Stimulated activated CD8-positive, alpha-beta memory T cell treated with anti-CD3 and anti-CD28 coated beads, Interleukin-15, amount 100 ng/mL, for 24 hours (primary cell): ENCODE measurements at places on chromosomes 5 and 9.

- DNase-seq, result no peak
These were observed 1.1 kb downstream of the EPB41L4B start for GRCh38 chr9:109319626-109320241.

GRCh38 chr5:116970318-116970717 is 395.7 kb upstream of the SEMA6A start:
- no peak for DNase-seq

- no peak for DNase-seq
These were observed 175.0 kb downstream of the AUH start for GRCh38 chr9:91186632-91187108.

- DNase-seq, result no peak
These were observed 71.1 kb upstream of the SH3PXD2B start for GRCh38 chr5:172525307-172525995.

- no peak for DNase-seq
These were observed 24.0 kb upstream of the KLF9 start for GRCh38 chr9:70438341-70438928.

DNA sequence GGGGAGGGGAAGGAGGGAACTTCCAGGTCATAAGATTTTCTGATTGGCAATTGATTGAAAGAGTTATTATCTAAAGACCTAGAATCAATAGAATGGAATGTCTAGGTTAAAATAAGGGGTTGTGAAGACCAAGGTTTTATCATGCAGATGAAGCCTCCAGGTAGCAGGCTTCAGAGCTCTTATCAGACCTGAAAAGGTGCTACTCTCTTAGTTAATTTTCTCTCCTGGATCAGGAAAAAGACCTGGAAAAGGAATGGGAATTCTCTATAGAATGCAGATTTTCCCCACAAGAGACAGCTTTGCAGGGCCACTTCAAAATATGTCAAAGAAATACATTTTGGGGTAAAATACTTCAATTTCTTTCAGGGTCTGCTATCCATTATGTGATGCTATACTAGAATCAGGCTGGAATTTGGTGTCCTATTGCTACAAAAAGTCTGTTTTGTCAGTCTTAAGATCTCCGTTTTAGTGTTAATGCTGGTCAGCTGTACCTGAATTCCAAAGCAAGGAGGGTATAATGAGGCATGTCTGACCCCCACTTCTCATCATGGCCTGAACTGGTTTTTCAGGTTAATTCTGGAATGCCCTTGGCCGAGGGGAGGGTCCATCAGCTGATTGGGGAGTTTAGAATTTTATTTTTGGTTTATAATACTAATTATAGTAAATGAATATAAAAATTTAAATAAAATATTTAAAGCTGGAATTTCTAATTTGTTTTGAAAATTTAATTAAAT is 16.6 kb upstream of the STOM start:
- DNase-seq, result no peak

DNA sequence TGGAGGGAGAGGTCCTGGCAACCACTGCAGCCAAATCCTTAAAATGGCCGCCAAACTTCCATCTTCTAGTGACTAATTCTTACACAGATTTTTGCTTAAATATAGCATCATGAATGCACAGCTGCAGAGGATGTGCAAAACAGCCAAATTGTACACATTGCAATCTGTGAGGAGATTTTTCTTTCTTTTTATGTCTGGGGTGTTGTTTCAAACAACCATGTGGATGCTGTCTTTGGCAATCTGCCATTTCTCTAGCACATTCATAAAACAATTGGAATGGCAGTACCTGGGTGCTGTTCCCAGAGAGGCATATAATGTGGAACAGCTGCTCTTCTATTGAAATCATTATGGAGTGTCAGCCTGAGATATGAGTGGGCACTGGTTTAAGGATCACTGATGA is 1082.9 kb upstream of the SEMA6A start:
- no peak for DNase-seq

DNA sequence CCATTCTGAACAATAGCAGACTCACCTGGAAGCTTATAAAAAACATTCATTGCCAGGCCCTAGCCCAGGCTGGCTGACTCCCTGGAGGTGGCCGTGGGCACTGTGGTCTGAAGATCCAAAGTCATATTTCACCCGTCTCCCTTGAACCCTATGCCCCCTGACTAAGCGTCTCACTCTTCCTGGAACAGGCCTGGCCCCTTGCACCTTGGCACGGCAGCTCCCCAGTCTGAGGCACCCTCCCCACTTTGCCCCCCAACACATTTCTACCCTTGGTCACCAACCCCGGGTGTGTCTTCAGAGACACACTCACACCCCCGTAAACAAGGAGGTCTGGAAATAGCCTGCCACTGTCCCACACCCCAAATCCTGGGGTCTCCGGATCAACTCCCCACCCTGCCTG is 68.6 kb upstream of the LMX1B start:
- no peak for DNase-seq

DNA sequence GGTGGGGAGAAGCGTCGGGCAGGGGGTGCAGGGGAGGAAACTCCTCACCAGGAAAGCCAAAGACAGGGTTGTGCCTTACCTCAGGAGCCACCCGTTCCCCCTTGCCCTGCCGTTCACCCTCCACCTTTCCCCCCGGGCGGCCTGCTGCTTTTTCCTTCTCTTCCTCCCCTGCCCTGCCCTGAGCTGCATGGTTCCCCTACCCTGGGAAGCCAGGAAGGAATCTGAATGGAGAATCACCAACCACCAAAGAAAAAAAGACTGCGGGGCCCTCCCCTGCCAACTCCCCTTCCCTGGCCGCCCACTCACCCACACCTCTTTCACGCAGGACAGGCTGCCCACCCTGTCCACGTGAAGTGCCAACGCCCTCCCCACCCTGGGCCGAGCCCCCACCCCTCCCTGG is 820 bp upstream of the NFX1 start:
- DNase-seq, result no peak

DNA sequence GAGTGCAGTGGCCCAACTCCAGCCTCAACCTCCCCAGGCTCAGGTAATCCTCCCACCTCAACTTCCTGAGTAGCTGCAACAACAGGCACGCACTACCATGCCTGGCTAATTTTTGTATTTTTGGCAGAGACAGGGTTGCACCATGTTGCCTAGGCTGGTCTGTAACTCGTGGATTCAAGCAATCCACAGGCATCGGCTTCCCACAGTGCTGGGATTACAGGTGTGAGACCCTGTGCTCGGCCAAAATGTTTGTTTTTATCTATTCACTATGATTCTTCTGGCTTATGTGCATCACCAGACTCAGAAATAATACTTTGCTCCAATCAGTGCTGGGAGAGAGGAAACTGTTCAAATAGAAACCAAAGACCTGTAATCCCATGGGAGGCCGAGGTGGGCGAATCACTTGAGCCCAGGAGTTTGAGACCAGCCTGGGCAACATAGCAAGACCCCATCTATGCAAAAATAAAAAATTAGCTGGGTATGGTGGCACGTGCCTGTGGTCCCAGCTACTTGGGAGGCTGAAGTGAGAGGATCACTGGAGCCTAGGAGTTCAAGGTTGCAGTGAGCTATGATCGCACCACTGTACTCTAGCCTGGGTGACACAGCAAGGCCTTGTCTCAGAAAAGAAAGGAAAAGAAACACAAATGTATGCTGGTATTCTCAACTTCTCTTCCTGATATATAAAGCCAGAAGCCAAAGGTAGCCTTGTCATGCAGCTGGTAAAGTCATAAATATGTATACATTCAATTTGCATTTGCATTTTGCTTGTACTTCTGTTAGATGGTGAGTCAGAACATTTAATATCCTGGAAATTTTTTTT is 4.5 kb downstream of the PIP5K1B start:
- DNase-seq, result no peak

DNA sequence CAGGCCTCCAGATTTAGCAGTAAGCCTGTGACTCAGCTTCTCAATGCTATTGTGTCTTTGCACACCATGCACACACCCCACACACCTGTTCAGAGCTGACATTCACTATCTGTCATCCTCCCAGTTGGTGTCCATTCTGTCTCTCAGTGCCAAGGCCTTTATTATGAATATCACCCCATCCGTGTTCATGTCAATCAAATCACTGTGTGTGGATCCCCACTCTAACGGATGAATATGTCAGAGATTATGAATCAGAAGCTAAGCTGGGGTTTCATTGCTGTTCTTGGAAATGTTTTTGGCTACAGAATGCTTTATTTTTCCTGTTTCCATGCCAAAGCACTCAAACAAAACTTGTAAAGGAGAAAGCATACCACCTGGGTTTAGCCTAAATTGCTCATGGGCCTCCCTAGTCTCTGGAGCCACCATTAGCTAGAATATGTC is 9.4 kb upstream of the MAMDC2 start:
- DNase-seq, result no peak

DNA sequence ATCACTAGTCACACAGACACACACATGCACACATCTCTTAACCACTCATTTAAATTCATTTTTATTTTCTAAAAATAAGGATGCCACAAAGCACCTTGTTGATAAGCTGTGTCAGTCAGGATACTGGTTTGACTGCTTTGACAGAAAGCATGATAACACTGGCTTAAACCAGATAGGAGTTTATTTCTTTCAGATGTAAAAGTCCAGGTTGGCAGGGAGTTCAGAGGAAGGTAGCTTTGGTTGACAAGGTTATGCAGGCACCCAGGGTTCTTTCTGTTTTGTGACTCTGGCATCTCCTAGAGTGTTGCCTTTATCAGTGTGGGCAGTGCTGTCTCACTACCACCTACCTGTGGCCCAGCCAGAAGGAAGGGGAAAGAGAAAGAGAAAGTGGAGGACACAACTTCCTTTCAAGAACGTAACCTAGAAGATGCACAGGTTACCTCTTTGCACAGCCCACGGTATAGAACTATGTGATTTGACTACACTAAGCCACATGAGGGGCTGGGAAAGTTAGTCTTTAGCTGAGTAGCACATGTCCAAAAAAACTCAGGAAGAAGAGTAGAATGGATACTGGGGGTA is 334.7 kb downstream of the OSTF1 start:
- DNase-seq, result no peak

DNA sequence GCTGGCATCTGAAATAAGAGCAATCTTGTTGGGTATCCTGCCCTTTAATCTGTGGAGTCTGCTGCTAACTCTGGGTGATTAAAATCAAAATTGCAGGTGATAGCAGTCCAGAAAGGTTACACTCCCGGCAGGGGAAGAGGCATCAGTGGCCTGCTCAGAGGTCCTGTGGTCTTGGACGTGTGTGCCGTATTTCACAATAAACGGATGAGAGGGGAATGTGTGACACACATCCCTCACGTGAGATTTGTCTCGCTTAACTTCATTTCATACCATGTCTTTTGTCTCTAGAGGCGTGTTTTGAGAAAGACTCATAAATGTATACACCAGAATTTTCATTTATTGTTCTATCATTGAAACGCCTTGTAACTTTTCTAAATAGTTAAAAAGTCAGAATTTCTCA is 36.6 kb downstream of the FAM240B start:
- no peak for DNase-seq

- DNase-seq, result no peak
These were observed 18.0 kb downstream of the CLTA start for GRCh38 chr9:36208521-36209253.

GRCh38 chr5:117800261-117800660 is 1188.1 kb downstream of the DTWD2 start:
- no peak for DNase-seq

DNA sequence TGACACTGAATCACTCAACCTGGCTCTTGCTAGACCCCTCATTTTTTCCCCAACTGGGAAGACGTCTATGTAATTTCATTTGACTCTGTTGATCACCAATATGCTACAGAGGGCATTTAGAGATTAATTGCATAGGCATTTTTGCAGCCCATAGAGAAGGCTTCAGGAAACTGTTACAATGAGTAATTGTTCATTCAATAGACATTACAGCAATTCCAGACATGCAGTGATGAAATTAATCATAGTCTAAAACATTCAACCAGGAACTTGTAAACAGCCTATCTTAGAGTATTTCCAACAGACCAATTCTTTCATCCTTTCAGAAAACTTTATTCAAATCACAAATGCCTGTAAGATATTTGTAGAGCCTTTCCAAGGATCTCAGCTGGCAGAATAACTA is 122.3 kb downstream of the MARCHF11 start:
- no peak for DNase-seq

DNA sequence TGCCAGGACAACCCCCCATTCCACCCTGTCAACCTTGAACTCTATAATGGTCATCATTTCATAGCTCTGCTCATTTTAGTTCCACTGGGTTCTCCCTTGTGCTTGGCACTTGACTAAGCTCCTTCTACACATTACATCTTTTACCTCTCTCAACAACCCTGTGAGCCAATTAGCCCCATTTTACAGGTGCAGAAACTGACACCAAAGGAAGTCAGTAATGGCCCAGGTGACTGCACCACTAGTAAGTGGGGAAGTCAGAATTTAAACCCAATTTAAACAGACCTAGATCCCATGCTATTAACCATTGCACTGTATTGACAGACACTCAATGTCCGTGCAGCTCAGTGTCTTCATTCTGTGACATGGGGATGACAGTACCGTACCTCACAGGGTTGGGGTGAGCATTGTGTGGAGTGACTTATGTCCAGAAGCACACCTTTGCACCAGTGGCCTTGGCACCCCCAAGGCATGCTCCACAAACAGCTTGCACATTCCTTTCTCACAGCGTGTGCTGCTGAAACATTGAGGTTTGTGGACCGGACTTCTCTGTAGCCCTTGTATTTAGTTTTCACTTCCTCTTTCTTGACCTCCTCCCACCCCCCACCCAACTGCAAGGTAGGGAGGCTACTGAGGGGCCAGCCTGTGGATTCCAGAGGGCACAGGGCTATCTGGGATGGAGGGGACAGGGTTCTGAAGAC is 23.1 kb downstream of the IRF1 start:
- no peak for DNase-seq

GRCh38 chr9:113468716-113469448 is 5.4 kb downstream of the RGS3 start:
- DNase-seq, result no peak

DNA sequence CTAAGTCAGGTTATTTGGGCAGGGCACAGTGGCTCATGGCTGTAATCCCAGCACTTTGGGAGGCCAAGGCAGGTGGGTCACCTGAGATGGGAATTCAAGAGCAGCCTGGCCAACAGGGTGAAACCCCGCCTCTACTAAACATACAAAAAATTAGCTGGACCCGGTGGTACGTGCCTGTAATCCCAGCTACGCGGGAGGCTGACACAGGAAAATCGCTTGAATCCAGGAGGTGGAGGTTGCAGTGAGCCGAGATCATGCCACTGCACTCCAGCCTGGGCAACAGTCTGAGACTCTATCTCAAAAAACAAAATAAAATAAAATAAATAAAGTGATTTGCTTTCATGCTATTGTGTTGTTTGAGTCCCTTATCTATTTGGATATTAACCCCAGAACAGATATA is 8.2 kb upstream of the FBXW2 start:
- no peak for DNase-seq

DNA sequence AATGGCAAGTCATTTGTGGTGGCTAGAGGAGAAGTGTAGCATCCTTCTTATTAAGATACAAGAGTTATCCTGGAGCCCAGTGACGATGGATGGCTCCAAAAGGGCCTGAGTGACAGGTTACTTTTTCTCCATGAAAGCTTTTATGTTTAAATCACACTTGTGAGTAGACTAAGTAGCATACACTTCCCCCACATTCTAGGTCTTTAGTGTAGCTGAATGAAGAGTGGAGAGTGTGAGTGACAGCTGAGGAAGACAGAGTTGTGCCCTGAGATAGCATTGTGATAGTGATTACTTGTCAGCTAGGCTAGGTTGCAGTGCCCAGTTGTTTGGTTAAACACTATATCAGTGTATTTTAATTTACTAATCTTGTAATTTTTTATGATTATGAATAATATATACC is 337.8 kb downstream of the TENT4A start:
- DNase-seq, result no peak
